ENCODE measurements at places on chromosomes 2 and 18.

- DNase-seq: no peak
These were observed 320.5 kb upstream of the ZNF521 start for GRCh38 chr18:25672490-25672889.

DNA sequence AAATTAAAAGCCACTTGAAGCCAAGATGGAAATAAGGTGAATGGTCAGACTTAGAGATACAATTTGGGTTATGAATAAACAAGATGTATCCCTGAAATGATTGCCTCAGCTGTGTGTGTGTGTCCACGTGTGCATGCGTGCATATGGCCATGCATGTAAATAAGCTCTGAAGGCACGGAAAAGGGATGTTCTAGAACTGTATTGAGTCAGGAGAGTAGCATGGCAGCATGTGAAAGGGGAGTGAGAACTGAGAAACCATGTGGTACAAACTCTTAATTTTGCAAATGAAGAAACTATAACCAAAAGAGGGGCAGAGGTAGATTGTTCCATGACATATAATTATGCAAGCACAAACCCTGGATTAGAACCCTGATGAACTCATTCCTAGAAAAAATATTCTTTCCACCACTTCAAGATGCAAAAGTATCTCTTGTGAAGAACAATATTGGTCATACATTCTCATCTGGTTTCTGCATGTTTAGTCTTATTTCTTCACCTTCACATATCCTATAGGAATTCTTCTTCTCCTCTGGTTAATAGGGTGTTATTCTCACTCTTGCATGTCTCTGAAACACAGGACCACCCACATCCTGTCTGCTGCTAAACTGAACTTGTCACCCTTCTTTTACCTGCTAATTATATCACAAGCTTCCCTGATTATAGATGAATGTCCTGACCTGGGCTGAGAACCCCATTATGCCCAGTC lies 455.8 kb downstream of the SETBP1 start:
- DNase-seq: no peak

- no peak for DNase-seq
These were observed 4.1 kb downstream of the ITGA4 start for GRCh38 chr2:181461056-181461997.

DNA sequence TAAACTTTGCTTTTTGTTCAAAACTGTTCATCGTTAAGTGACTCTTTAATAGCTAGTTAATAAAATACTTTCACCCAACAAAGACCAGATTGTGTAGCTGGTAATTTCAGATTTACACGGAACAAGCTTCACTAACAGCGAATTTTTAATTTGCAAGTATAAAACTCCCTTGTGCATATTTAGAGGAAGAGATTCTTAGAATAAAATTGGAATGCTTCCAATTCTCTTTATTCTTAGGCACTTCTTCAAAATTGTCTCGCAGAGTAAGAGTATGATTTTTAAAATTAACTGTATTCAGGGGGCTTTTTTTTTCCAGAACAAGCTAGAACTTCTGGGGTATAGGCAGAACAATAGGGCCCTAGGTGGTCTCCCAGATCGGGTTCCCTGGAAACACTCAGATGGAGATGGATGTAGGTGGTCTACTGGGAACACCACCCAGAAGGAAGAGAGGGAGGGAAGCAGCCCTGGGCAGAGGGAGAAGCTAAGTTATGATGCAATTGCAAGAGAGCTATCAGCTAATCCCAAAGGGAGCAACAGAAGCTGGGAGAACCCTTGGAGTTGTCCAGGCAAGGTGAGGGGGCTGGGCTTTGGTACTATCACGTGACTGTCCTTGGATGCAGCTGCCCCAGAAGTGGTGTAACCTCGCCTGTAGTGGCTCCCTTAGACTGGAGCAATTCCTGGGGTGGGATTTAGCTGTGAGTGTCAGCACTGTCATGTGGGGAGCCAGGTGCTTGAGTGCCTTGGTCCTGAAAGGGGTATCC lies 151.7 kb upstream of the ASB18 start:
- no peak for DNase-seq

DNA sequence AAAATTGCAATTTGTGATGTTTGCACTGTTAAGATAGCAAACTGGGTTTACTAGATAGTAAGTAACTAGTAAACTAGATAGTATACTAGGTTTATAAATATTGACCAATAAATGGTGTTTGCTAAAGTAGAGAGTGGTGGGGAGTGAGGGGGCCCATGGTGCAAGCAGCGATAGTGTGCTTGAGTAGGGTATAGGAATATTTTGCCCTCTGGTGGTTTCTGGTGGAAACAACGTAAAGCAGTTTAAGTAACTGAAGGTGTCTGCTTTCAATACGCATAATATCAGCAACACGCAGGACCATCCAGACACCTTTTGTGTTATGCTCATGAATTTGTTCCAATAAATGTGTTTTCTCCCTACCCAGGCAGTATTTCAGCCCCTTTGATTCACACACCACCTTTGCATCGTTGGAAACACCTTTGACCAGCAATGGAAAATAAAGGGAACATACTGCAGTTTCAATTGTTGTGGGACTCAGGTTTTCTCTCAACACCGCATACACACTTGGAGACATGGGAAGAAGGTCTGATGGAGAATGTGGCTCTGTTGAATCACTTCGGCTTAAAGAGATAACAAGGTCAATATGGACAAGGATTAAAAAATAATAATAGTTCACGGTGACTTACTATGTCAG lies 16.7 kb upstream of the STAT1 start:
- DNase-seq: no peak

- peak; percentile 90 for DNase-seq
These were observed 912 bp upstream of the FBXO11 start for GRCh38 chr2:47907039-47907781.

- no peak for DNase-seq
These were observed 36.6 kb upstream of the COL3A1 start for GRCh38 chr2:188937228-188938220.

GRCh38 chr2:191217580-191217979 lies 27.6 kb upstream of the MYO1B start:
- DNase-seq: no peak

GRCh38 chr2:109384308-109385271 lies 229.2 kb downstream of the SEPTIN10 start:
- no peak for DNase-seq

GRCh38 chr2:3619033-3619432 lies 24.1 kb downstream of the COLEC11 start:
- DNase-seq: no peak

GRCh38 chr18:62281684-62282083 lies 43.4 kb upstream of the TNFRSF11A start:
- DNase-seq: peak; percentile 68

DNA sequence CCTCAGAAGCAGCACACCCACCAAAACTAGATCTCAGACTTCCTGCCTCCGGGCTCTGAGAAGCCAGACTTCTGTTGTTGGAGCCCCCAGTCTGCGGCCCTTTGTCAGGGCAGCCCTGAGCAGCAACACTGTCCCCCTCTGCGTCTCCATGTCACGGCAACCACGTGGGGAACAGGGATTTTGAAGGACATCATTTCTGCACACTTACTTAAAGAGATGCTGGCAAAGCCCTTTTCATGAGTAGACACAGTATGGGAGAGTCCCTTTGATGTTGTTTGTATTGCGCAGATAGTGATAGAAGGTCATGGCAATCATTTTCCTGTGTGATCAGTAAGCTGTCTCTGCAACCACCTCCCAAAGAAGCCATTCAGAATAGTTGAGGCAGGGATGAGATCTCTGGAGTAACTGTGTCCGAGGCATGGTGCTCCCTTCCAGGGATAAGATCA lies 69.1 kb upstream of the ID2 start:
- no peak for DNase-seq

- DNase-seq: peak; percentile 6
These were observed 16.3 kb downstream of the HS1BP3 start for GRCh38 chr2:20634507-20635112.

DNA sequence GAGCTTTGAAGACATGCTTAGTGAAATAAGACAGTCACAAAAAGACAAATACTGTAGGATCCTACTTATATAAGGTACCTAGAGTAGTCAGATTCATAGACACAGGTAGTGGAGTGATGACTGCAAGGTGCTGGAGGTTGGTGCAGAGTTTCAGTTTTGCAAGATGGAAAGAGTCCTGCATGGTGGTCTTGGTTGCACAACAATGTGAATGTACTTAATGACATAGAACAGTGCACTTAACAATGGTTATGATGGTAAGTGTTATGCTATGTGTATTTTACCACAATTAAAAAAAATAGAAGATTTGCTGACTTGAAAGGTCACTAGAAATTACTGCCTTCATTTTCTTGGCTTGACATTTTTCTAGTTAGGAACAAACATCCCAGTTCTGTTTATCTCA lies 9.5 kb downstream of the CERS6 start:
- DNase-seq: no peak

GRCh38 chr18:10245031-10245845 lies 209.2 kb upstream of the APCDD1 start:
- no peak for DNase-seq

DNA sequence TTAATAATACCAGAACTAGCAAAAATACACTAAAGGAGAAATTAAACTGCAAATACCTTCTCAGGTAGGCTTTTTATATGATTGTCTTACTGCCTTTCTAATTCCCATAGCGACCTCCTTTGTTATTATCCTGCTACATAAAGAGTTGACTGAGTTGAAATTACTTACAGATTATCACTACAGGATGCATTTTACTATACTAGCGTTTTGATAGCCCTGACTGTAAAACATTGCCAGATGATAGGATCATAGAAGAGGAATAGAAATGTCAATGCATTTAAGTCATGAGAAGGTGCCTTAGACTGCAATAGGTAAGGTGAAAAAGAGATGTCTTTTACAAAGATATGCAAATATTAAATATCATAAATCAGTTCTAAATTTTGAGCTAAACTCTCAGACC lies 639.7 kb downstream of the NRXN1 start:
- no peak for DNase-seq

- no peak for DNase-seq
These were observed 8.3 kb downstream of the RHOB start for GRCh38 chr2:20455076-20455587.

DNA sequence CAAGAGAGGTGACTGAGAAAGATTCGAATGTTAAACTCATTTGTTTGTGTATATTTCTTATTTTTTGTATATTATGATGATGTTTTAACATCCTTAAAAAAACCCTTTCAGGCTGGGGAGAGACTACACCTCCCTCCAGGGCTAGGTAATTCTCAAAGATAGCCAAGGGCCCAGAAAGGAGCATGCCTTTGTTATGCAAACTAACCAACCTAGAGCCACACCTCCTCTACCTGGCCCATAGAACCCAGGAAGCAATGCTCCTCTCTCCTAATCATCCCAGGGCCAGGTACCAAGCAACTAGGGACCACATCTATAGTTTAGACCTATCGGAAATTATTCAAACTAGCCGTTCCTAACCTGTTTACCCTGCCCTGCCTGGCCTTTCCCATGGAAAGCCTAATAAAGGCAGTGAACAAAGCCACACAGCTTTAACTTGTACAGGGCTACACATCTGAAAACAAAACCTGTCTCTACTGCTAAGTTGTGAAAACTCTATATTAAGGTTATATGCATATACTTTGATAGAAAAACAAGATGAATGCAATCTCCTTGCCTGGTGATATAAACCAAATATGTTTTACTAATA lies 79.7 kb downstream of the COLEC12 start:
- DNase-seq: no peak

DNA sequence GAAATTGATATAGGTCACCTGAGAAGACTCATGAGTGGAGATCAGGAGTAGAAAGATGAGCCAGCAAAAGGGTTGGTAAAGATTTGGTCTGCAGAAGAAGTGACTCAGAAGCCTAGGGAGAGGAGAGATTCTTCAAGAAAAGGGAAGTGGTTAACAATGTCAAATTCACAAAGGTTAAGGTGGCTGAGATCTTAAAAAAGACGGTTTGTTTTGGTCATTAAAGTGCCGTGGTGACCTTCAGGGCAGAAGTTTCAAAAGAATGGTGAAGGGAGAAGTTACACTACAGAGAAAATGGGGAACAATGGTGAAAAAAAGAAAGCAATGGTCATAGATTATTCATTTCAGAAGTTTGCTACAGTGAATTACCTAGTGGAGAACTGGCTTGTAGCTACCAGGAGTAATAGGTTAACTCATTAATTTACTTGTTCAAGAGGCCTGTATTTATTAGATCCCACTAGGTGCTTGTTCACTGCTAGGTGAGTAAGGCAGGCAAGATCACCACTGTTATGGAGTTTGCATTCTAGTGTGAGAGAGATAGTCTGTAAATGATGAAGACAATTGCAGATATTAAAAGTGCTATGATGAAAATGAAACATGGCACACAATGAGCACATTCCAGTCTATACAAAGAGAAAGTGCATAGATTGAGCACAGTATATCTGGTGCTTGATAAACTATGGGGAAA lies 43.0 kb downstream of the FBXO48 start:
- DNase-seq: no peak

- DNase-seq: no peak
These were observed 7.4 kb upstream of the GPR17 start for GRCh38 chr2:127638361-127639110.

- no peak for DNase-seq
These were observed 168.0 kb downstream of the CERS6 start for GRCh38 chr2:168624028-168624427.

GRCh38 chr2:233481368-233482142 lies 85.0 kb downstream of the USP40 start:
- no peak for DNase-seq

DNA sequence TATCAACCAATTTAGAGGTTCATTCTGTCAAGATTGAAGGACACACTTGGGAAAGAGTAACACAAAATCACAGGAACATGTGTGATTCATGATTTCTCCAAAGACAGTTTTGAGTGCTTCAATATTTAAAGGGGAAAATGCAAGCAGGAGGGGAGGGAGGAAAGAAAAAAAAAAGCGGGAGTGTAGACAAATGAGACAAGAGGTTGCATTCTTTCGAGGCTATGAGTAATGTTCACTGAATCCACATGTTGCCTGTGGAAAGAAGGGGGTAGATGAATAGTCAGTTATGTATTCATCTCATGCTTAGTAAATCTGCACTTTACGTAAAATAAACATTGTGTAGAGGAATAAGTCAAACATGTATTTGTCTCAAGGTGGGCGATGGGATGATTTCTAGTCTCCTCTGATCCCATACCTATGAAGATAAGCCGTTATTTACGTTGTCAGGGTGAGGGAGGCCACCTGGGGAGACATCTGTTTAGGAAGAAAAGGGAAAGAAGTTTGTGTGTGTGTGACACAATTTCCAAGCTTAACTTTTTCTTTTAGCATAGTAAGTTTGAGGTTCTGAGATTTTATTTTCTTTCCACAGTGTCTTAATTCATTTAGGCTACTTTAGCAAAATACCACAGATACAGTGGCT lies 211.0 kb upstream of the ZC3H15 start:
- DNase-seq: peak; percentile 32
